HuH-7.5 (cell line): ENCODE measurements at places on chromosomes 7 and 10.

DNA sequence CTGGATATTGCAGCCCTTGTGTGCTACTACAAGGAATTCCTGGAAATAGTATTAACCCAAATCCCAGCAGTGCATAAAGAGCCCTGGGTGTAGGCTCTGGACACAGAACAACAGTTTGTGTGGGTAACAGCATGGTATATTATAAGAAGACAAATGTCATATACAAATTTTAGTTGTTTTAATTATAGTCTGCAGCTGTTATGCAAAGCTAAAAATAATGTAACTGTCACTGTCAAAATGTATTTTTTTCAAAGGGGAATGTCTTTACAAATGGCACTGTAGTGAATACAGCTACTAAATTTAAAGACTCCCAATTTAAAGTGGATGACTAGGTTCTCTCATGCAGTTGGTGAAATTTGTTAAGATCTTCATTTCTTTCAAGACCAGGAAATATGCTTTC lies 339.0 kb downstream of the GPR37 start:
- DNase-seq: no peak

GRCh38 chr7:154769527-154769926 lies 233.4 kb downstream of the PAXIP1 start:
- DNase-seq: no peak

- DNase-seq: no peak
Measured at GRCh38 chr10:69938541-69938991, 114.1 kb upstream of the MACROH2A2 start.

GRCh38 chr7:77393261-77393660 lies 22.9 kb downstream of the GSAP start:
- no peak for DNase-seq

GRCh38 chr7:116692401-116693308 lies 20.7 kb downstream of the MET start:
- DNase-seq: no peak

DNA sequence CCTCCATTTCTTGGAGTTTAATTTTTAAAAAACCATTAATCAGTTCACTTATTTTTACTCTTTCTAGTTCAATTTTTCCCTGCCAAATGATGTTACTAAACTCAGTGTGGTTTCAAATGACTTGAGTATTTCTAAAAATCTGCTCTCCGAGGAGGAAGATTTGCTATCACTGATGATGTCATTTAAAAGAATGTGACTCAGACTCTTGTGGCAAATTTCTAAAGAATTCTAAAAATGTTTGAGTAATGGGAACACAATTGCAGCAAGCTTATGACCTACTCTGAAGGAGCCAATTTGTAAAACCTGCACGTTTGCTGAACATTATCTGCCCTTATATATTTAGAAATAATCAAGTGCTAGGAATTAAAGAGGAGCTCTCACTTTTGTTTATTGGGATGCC lies 88.6 kb downstream of the SPAG6 start:
- no peak for DNase-seq

- no peak for DNase-seq
Measured at GRCh38 chr10:9848981-9849380, 1168.7 kb upstream of the CELF2 start.

- DNase-seq: no peak
Measured at GRCh38 chr7:38629651-38630510, 1.3 kb downstream of the AMPH start.
